ENCODE measurements at places on chromosomes 6 and 20.
A peak's percentile ranks its signal among the peaks of the same experiment; 100 is the strongest.

DNA sequence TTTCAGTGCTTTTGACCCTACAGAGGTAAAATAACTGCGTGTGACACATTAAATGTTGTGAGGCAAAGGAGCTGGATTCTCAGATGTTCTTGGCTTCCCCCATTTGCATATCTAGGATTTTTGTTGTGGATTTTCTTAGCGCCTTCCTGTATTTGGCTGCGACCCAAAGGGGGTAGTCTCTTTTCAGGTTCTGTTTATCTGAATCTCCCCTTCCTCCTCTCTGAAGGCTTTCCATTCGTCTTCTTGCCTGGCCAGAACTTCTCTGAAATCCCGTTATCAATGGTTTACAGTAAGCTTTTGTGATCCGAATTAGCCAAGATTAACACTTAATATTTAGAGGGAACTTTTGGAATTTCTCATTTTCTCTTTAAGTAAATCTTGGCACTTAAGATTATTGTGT is 60.8 kb downstream of the ADGRB3 start:
- DNase-seq, result no peak

- no peak for DNase-seq
These were observed 26.0 kb downstream of the CEBPB start for GRCh38 chr20:50216543-50217206.

DNA sequence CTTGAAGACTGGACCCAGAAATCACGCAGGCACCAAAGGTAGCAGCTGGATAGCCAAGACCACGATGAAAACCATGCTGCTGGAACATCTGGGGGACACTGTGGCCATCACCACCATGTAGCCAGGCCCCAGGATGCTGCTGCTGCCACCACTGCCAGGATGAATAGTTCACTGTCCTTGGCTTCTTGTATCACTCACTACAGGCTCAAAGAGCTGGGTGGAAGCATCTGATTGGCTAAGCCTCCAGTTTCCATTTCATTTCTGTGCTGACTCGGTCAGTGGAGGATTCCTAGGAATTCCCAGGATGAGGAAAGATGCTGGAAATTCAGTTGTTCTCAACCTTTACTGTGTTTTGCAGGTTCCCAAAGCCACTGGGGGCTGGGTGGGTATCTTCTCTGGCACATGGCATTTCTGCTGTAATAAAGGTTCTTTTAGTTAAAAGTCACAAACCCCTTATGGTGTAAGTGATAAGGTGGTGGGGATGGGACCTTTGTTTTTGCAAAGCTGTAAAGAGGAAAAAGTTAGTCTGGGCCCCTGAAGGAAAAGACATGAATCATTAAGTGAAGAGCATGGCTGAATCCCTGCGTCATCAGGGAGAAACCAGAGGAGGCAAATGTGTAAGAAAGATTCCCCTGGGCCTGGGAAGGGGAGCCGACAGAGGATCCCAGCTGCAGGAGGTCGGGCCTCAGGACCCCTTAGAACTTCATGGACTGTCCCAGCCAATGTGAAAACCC is 75.6 kb upstream of the RNF24 start:
- DNase-seq, result no peak

GRCh38 chr6:113664909-113665308 is 192.2 kb upstream of the MARCKS start:
- DNase-seq, result no peak

- DNase-seq, result no peak
These were observed 85.5 kb downstream of the RNF182 start for GRCh38 chr6:14010275-14010674.

- peak; percentile 61 for DNase-seq
These were observed at the start of gene STK38 for GRCh38 chr6:36546920-36547645. Gene STK38 (minus strand): TSS chr6:36547479. CDS start chr6:36540202, 7,277 bp downstream.

- no peak for DNase-seq
These were observed 247.6 kb downstream of the DLL1 start for GRCh38 chr6:170043150-170043819.
